ENCODE measurements at places on chromosomes 13 and 19.

- no peak for DNase-seq
These were observed 49.6 kb downstream of the MYO9B start for GRCh38 chr19:17125062-17125727.

- no peak for DNase-seq
These were observed 72.8 kb downstream of the GNG7 start for GRCh38 chr19:2629491-2630351.

DNA sequence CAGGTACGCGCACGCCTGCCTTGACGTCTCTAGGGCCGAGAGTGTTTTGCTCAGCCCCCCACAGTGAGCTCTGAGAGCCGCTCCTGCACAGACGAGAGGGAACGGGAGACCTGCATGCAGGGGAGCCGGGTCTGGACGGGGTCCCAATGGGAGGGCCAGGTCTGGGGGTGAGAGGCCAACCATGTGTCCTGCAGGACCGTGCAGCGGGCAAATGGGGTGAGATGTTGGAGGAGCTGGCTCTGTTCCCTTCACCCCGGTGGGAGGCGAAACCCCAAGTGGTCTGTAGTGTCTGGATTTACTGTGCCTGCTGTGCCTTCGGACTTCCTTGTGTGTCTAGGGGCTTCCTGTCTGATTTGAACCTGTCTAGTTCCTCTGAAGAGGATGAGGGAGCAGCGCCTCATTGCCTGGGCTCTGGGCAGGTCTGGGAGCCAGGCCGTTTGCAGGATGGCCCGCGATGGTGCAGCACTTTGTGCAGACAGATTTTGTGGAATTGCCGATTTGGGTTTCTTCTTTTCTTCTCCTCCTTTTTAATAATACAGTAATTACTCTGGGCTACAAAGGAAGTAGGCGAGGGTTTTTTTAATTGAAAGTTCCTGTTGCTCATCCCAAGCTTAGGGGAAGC is 2.1 kb downstream of the CSNK1G2 start:
- no peak for DNase-seq

DNA sequence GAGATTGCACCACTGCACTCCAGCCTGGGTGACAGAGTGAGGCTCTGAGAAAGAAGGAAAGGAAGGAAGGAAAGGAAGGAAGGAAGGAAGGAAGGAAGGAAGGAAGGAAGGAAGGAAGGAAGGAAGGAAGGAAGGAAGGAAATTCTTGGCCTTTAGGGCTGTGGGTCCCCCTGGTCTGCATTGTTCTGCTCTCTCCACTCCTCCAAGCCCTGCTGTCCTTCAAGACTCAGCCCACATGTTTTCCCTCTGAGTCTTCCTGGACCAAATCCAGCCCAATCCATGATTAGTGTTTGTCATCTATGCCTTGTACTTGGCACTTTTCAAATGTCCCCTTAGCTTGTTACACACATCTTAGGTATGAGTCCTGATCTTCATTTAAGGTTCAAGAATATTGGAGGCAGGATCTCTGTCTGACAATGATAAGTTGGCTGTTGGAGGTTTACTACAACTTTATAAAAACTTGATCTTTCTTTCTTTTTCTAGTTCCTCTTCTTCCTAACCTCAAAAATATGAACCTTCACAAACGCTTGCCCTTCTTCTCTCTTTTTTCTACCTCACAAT is 48.8 kb upstream of the INTS6 start:
- DNase-seq = no peak

GRCh38 chr13:113916330-113916815 is 52.5 kb upstream of the GAS6 start:
- no peak for DNase-seq

GRCh38 chr19:29940971-29941585 is 961 bp upstream of the URI1 start:
- DNase-seq = no peak

DNA sequence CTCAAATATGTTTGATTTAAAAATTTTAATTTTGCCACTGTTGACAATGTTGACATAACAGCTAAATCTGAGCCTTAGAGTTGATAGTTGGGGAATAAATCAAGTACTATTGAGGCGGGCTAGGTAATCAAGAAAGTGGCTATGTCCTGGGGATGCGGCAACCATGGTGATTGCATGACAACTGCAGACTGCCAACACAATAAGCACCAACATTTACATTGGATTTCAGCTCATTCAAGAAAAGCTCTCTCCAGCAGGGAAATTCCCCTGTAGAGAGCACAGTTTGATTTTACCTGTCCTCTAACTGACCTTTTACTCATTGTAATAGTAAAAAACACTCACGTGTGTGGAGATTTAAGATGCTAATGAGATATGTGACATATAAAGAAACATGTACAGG is 63.1 kb downstream of the ZNF100 start:
- DNase-seq = no peak

- DNase-seq = no peak
These were observed 19.9 kb upstream of the FBXO27 start for GRCh38 chr19:39052243-39052746.

GRCh38 chr19:39341129-39341718 is 997 bp upstream of the SAMD4B start:
- peak; percentile 53 for DNase-seq

- no peak for DNase-seq
These were observed 13.8 kb upstream of the SLITRK1 start for GRCh38 chr13:83895994-83896580.

- DNase-seq = no peak
These were observed 108.4 kb downstream of the DLEU7 start for GRCh38 chr13:50735071-50735470.

DNA sequence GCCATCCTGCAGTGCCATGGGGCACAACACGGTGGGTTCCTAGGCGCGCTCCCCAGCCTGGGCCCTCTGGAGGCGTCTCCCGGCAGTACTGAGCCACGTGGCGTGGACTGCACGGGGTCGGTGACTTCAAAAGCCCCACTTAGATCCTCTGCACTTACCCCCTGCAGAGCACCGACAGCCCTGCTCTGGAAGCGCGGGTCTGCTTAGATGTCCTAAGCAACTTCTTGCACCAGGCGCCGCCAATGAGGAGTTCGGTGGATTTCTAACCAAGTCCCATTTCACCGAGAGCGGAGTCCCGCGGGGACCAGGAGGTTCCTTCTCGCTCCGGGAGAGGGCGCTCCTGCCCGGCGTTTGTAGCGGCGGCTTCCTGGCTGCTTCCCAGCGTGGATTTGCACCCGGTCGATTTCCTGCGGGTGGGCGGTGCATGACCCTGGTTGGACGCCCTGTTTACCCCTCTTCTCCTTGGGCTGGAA is 25.2 kb upstream of the ZNF845 start:
- DNase-seq = no peak

DNA sequence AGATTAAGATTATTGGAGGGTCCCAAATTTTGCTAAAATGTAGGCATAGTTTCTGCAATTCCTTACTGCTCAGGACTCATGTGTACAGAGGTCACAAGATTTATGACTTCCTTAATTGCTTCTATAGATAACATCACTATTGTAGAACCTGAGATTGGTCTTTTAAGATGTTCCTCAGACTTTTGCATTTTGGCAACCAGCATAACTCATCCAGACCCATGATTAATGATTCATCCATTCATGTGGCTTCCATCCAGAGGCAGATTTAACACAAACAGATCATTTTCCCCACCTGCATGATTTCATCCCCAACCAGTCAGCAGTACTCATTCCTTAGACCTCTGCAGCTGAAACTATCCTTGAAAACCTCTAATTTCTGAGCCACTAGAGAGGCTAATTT is 34.5 kb upstream of the CEACAM8 start:
- DNase-seq = no peak

- no peak for DNase-seq
These were observed 16.2 kb downstream of the COMP start for GRCh38 chr19:18774782-18775444.

DNA sequence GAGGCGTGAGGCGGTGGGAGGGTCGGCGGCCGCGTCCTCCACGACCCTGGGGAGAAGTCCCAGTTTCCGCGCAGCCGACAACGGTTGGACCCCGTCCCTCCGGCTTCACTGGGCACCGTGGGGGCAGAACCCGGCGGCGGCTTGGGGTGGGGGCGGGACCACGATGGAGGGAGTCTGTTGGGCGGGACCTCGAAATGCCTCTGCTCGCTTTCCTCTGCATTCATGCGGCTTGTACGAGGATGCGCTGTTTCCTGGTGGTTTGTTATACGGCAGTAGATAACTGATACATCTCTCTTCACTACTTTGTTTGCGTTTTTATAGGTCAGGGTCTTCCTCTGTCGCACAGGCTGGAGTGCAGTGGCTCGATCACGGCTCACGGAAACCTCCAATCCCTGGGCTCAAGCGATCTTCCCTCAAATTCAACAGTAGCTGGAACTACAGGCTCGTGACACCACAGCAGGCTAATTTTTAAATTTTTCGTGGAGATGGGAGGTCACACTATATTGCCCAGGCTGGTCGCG is 24.6 kb upstream of the ZNF846 start:
- no peak for DNase-seq

DNA sequence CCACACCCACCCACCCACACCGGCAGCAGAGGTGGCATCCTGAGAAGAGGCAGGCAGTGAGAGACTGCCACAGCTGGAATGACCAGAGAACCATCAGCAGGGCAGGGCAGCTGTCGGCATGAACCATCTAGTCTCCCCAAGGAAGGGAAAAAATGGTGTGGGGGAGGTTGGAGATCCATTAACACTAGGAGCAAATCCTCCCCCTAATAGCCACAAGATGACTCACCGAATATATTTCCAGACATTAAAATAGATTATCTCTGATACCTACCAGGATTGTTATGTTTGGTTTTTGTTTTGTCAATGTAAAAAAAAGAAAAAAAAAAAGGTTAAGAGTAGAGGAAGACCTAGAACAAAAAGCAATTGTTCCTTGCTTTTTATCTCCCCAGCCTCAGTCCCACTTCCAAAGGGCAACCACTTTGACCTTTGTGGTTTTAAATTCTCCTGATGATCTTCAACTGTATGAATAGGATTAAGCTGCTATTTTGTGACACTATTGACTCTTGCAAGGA is 34.2 kb downstream of the THSD1 start:
- DNase-seq = no peak

GRCh38 chr19:36652958-36653357 is 13.7 kb downstream of the ZNF461 start:
- no peak for DNase-seq

DNA sequence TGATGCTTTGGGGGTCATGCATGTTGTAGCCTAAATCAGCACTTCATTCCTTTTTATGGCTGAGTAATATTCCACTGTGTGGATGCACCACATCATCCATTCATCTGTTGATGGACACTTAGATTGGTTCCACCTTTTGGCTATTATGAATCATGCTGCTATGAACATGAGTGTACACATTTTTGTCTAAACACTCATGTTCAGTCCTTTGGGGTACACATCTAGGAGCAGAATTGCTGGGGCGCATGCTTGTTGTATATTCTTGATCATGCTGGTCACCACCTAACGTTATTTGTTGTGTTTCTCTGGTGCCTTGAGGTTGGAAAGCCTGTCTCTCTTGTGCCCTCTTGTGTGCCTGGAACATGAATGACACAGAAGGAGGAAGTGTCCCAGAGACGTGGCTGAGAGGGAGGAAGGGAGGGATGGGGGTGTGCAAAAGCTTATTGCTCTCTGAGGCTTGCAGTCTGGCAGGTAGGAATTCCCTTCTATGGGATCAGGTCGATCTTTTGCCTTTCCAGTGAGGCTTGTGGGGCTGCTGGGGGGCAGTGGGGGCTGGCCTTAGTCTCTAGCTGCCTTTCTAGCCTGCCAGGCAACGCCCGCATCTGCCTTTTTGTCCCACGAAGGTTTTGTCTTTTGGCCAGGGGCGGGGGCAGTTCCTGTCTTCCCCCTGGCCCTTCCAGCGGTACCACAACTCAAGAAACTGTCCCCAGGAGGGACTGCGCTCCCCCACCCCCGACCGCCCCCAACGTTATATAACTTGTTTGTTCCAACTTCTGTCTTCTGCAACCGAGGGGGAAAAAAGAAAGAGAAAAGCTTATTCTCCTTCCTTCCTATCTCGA is 7.6 kb downstream of the KLHL26 start:
- DNase-seq = no peak

DNA sequence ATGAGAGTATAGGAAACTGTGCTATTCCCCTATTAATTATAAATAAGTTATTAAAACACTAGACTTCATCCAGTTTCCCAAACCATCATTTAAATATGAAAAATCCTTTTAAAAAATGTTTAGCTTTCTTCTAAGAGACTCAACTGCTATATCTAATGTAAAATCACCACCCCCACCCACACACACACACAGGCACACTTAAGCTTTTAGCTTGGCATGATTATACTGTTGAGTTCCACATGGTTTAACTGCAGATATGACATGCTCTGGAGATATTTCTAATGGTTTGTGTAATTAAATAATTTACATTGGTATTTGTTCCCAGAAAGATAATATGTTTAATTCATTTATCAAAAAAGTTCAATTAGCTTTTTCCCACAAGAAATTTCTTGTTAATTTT is 1700.1 kb upstream of the SLC10A2 start:
- no peak for DNase-seq

DNA sequence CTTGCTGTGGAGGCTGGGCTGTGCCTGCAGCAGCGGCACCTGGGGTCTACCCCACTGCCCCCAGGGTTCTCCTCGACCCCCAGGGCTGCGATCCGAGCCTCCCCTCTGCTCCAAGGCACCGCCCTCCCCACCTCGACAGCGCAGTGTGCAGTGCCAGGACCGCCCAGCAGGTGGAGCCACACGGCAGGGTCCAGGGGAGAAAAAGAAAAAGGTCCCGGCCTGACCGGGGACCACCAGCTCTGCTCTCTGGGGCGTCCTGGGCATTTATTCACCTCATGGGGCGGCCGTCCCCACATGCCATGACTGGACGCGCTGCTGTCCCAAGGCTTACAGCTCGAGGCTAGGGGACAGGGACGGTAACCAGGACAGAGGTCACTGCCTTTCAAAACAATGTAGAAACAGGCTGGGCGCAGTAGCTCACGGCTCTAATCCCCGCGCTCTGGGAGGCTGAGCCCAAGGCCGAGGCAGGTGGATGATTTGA is 10.6 kb downstream of the REXO1 start:
- DNase-seq = peak; percentile 93

DNA sequence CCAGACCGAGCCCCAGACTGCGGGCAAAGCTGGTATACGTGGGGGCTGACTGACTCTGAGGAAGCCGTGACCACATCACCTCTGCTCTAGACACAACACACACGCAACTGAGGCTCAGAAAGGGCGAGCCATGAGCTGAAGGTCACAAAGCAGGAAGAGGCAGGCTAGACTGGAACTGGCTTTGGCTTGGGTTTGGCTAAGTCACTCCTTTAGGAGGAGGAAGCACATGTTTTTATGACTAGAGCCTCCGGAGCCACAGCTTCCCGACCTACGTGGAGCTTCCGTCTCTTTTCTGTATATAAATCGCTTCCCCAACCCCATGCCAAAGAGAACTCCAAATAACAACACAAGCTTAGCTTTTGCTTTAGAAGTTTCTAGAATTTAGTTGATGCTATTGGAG is 48.0 kb downstream of the RFX2 start:
- DNase-seq = no peak

GRCh38 chr13:57734306-57734705 is 102.8 kb downstream of the PCDH17 start:
- DNase-seq = no peak

Data from HuH-7.5 (cell line).